CD8-positive, alpha-beta T cell (primary cell): ENCODE measurements at places on chromosomes 4 and X. TPM values are rescaled to one million over a fixed set of nuclear protein-coding genes. Genes with fewer than 3 reads are reported as not detected.

Gene GBA3
- not detected for total RNA-seq

Gene LIMCH1
- not detected for total RNA-seq

Gene WDR1
- 220 TPM for total RNA-seq

Gene OTC
- not detected for total RNA-seq

Gene CXCL6
- not detected for total RNA-seq

Gene SLC4A4
- total RNA-seq, result 1.8 TPM

Gene TMEM31
- not detected for total RNA-seq
